ENCODE measurements at places on chromosomes 4 and X.

- no peak for DNase-seq
These were observed 51.2 kb downstream of the TBL1X start for GRCh38 chrX:9515973-9516538.

DNA sequence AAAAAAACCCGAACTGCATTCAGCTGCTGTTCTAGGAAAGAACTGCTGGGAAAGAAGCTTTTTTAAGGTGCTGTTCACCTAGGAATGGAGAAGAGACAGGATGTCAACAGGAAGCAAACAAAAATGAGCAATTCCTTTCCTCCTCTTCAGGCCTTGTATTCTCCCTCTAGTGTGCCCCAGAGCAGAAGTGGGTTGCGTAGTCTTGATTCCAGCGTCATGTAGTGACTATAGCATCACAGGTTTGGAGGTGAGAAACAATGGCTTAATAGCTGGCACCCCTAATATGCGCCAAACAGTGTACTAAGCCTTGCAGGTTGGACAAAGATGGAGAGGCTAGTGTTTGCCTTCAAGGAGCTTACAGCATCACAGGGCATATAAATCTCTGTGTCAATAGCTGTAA is 146.3 kb upstream of the LCORL start:
- DNase-seq, result no peak

DNA sequence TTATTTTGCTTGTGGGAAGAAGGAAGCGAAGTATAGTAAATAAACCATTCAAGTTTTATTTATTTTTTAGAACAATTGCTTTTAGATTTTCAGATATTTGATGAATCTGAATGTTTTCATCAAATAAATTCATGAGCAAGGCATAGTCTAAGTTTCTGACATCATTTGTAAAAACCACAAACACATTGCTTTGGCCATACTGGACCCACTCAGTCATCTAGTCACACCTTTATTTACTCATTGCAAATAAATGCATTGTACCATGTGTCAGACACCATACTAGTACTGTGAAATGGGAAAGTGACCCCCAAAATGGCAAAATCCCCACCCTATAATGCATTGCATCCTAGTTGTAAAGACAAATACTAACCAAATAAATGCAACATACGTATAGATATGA is 449.1 kb upstream of the SMIM31 start:
- no peak for DNase-seq

DNA sequence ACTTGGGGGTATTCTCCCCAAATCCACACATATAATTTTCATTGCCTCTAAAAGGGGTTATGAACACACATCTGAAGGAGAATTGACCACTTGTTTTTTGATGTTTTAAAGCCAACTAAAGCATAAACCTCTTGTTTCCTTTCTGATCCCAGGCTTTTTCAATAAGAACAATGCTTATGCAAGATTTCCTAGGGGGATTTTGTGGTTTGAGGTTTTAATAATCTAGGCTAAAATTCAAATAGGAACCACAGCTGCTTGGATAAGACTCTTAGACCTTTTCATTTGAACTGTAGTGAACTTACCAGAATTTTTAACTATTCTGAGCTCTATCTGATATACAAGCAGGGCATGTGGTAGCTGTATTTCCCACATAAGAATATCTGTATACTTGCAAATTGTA is 651.1 kb downstream of the ANKRD50 start:
- no peak for DNase-seq

DNA sequence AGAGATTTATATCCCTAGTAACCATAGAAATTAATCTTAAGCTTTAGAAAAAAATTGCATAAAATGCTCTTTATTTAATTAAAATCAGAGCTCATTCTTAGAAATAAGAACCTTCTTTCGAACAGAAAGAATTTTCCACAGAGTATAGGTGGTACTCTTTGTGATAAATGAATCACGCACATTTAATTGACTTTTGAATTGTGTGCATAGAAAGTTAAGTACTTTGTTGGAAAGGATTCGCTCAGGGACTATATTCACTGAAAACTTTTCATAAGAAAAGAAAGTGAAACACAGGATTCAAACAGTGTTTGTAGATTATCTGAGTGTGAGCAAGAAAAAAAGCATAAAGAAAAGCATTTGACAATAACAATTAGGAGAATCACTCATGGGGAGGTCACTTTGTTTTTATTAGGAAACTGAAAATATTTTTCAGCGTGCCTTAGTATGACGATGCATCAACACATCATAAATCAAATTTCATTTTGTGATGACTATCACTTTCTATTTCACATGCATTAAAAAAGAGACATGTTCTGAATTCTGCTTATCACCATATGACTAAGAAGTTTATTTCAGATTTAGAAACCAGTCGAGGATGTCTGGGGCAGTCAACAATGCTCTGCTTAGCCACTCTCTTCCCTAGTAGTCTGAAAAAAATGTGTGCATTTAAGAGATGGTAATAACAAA is 49.5 kb downstream of the STX18 start:
- no peak for DNase-seq
